ENCODE measurements at places on chromosomes 11 and 22.
A peak's percentile ranks its signal among the peaks of the same experiment; 100 is the strongest.

GRCh38 chr11:20031155-20032001, 128.9 kb downstream of the DBX1 start:
- no peak for DNase-seq

DNA sequence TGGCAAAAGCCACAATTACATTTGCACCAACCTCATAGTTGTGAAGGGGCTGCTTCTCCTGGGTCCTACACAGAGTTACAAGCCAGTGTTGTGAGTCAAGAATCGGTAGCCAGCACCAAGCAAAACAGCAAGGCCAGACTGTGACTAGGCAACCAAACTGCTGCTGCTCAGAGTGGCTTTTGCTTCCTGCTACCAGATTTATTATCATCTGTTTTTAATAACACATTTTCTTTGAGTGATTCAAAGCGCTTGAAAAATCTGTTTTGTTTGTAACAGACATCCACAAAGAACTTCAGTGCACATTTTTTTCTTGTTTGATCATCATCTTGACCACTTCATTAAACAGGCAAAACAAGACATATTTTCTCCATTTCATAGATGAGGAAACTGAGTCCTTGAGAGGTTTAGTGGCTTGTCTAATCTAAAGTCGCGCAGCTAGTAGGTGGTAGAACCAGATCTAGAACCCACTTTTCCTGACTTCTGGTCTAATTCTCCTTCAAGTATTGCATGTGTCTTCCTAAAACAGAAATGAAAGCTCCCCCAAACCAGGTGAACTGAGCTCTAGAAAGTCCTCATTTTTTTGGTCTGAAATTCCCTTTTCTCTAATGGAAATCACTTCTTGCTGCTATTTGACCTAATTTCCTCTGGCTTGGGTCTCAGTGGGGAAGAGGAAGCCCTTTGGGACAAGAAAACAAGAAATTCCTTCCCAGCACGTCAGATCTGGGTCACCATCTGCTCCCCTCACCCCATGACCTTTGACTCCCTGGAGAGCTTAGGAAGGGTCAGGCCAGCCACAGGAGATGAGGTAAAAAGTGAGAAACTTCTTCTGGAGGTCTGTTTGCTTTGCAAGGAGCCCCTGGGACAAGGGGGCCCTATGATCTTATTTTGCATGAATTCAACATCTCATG, 39.9 kb downstream of the CWC15 start:
- DNase-seq = no peak

DNA sequence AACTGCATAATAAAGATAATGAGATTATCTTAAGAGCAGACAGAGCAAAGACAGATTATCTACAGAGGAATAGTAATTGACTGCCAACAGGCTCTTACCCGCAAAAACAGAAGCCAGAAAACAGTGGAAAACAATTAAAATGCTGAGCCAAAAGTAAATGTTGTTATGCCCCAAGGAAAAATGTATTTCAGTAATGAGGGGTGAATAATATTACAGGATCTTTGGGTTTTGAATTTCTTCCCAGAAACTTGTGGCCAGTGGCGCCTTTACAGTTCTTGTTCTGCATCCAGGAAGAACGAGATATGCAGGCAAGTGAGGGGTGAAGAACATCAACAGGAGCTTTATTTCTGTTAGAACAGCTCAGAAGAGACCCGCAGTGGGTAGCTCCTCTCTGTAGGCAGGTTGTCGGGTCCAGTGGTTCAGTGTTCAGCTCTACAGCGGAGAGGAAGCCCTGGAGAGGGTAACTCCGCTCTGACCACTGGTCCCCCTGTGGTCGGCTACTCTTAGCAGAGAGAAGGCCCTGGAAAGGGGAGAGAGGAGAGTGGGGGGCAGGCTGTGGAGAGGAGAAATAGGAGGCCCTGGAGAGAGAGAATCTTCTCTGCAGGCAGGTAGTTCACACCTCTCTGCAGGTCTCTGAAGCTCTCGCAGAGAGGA, 51.8 kb upstream of the SC5D start:
- DNase-seq = no peak

DNA sequence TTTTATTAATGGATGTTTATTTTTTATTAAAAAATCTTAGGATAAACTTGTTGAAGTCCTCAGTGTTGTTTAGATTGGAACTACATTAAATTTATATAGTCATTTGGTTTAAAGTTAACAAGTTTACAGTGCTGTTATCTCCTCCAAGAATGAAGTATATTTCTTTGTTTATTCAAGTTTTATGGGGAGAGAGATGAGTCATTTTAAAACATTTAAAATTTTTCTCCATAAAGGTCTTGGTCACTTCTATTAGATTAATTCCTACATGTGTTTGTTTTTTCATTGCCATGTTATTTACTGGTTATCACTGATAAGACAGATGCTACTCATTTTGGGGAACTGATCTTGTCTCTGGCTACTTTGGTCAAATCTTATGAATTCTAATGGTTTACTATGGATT, 429.6 kb downstream of the METTL15 start:
- DNase-seq = no peak

GRCh38 chr22:40714499-40715337, 35.4 kb downstream of the MCHR1 start:
- peak; percentile 80 for DNase-seq

- no peak for DNase-seq
Measured at GRCh38 chr11:9072626-9073176, 18.7 kb downstream of the SCUBE2 start.

GRCh38 chr11:6232899-6233298, 1.5 kb downstream of the FHIP1B start:
- no peak for DNase-seq

GRCh38 chr11:66228521-66228920, 39.9 kb upstream of the RAB1B start:
- no peak for DNase-seq

DNA sequence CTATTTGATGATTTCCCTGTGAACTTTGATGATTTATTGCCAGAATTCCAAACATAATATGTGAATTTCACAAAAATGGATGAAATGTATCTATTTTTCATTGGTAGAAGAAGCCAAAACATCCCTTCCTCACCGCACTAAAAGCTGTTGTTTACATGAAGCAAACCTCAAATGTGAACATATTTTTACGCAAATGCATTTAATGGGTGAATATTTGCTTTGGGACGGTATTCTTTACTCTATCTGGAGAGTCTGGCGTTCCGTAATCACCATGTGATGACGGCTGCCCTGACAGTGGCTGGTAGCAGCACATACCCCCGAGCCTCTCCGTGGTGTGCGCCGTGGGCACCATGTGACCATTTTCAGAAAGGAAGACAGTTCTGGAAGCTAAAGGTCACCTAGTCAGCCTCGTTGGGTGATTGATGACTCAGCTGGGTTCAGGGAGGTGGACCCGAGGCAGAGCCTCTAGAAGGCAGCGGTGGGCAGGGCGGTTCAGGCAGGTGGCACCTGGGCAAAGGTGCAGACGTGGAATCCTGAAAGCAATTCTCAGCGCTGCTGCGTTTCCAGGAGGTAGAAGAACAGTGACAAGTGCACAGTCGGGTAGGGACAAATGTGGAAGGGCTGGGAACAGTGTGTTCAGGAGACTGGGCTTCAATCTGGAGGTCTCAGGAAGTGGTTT, 45.3 kb downstream of the PPARA start:
- no peak for DNase-seq

DNA sequence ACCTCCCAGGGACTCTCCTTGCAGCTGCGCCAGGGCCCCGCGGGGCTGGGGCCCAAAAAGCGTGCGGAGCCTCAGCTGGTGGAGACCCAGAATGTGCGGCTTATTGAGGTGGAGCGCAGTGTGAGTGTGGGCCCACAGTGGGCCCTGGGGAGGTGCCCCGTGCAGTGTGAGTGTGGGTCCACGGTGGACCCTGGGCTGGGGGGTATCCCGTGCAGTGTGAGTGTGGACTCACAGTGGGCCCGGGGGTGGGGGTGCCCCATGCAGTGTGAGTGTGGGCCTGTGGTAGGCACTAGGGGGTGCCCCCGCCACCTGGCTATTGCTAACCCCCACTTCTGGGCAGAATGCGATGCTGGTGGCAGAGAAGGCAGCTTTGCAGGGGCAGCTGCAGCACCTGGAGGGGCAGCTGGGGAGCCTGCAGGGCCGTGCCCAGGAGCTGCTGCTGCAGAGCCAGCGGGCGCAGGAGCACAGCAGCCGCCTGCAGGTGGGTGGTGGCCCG, 7.8 kb upstream of the RPS6KA4 start:
- no peak for DNase-seq

DNA sequence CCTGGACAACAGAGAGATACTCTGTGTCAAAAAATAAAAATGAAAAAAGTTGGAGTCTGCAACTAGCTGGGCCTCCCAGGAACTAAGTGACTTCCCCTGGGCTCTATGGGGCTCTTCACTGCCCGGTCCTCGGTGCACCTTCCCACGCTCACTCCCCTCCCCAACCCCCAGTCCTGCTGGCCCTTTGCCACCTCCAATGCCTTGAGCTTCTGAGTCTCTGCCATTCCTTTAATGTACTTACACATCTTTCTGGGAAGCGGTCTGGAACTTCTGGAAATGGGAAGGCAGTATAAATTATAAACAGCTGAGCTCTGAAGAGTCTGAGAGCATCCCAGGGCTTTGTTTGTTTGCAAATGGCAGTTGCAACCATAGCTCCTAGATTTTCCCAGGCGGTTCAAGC, 5.9 kb upstream of the BATF2 start:
- DNase-seq = no peak

DNA sequence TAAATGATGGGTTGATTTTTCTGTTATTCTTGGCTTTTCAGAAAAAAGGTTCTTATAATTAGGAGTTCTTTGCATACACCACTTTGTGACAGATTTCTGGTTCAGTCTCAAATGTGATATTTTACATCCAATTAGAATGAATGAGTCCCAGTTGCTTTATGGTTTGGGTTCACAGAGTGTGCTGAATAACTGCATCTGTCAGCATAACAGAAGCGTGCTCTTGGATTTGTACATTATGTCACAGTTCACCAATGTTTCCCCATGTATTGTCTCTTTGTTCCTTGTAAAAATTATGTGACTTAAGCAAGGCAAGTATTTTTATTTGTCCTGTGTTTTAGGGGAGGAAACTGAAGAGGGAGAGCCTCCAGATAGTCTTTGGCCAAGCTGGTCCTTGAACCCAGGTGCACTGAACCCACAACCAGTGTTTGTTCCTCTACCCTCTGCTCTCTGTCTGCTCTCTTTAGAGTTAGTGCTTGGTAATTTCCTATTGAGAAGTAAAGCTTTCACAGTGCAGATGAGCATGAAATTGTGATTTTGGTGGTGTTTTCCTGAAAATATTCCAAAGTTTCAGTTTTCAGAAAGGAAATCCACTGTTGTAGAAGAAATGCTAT, 107.5 kb downstream of the TBC1D22A start:
- DNase-seq = no peak

- no peak for DNase-seq
Measured at GRCh38 chr22:48138427-48138826, 1376.0 kb downstream of the TBC1D22A start.

DNA sequence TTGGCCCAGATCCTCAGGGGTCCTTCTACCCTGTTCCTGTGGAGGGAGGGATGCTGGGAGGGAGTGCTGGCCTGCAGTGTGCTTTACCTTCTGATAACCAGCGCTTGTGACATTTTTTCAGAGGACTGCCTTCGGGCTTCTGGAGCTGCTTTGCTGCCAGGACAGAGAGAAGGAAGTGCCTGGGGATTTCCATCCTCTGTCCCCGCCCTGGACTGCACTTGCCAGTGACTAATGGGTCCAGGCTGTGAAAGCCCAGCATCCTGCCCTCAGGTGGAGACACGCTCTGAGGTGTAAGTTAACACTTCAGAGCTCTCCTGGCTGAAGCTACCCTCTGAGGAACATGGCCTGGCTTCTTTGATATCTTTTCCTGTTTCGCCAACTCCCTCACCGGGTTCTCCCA, 158.7 kb upstream of the SYT13 start:
- DNase-seq = no peak
